ENCODE measurements at places on chromosomes 13 and 19.
A peak's percentile ranks its signal among the peaks of the same experiment; 100 is the strongest.

GRCh38 chr13:46637213-46637612 lies 84.2 kb downstream of the LRCH1 start:
- no peak for DNase-seq

DNA sequence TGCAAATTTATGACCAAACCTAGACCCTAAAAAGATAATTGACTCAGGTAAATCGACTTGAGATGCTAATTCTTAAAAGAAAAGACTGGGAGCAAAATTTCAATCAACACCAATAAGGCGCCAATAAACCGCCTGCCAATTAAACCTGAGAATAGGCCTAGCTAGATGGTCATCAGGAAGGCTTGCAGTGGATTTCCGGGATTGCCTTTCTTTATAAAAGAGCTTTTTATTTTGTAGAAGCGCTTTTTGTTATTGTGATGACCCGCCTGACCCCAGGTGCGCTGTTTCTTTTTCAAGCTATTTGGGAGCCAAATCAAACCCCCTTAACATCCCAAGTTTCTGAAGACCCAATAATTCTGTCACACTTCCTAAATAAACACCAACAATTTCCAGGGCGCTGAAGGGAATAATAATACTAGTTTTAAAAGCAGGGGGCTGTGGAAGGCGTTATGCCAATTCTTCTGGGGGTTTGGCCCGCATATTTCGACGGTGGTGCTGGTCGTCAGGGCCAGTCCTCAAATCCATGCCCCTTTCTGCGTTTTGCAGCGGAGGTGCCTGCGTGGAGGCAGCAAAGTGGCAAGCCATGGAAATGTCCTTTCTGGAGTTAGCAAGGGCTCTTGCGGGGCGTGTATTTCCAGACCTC lies 2.9 kb upstream of the ZIC5 start:
- no peak for DNase-seq

GRCh38 chr19:8821748-8822241 lies 10.3 kb downstream of the ZNF558 start:
- DNase-seq = no peak

GRCh38 chr13:106087201-106087600 lies 448.3 kb downstream of the EFNB2 start:
- DNase-seq = no peak

- DNase-seq = no peak
These were observed 15.8 kb downstream of the MRPS31 start for GRCh38 chr13:40755082-40755700.

DNA sequence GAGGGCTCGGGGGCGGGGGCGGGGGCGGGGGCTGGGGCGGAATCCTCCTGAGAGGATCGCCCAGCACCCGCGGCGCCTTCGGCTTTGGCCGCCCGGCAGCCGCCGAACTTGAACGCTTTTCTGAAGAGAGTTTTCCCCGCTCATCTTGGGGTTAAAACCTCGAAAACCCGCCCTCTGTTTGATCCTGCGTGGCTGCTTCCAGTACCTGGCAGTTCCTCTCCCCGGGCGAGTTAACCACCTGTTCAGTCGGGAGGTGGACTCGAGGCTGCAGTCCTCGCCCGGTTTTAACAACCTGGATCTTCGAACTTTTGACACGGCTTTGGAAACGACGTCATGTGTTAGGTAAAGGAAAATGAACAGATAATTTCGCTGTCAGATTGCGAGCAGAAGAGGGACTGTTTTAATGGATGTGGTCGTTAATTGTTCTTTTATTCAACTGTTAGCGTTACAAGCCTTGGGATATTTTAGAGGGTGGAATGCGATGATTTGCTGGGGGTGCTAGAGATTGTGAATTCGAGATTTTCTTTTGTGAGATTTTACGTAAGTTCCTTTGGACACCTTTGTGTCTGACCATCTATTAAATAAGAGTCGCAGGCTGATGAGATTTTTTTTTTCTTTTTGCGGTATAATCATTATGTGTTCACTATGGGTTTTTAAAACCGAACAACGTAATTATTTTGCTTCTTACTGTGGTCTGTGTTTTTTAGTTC lies 1.0 kb downstream of the FNDC3A start:
- no peak for DNase-seq

- DNase-seq = no peak
These were observed 7.3 kb downstream of the SIRT6 start for GRCh38 chr19:4174895-4175668.

- no peak for DNase-seq
These were observed 523.0 kb upstream of the NBEA start for GRCh38 chr13:34419025-34419424.

- DNase-seq = no peak
These were observed 4.2 kb downstream of the LYL1 start for GRCh38 chr19:13098277-13099072.

DNA sequence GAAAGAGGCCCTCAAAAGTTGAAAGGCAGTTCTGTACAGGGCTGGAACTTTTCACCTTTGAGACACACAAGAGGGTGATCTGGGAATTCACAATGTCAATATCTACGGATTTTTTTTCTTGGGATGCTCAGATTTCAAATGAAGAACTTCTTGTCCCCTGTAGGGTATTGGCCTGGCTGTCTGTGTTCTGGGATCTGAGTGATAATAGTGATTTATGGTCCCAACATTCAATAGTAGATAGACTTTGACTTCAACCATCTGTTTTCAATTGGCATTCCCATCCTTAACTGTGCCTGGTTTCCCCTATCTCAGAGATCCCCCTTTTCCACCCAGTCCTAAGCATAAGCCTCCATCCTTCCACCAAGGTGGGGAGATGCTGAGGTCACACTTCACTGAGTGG lies 274.1 kb downstream of the COG6 start:
- no peak for DNase-seq

- DNase-seq = no peak
These were observed 4.9 kb upstream of the PRR19 start for GRCh38 chr19:42297039-42297438.

DNA sequence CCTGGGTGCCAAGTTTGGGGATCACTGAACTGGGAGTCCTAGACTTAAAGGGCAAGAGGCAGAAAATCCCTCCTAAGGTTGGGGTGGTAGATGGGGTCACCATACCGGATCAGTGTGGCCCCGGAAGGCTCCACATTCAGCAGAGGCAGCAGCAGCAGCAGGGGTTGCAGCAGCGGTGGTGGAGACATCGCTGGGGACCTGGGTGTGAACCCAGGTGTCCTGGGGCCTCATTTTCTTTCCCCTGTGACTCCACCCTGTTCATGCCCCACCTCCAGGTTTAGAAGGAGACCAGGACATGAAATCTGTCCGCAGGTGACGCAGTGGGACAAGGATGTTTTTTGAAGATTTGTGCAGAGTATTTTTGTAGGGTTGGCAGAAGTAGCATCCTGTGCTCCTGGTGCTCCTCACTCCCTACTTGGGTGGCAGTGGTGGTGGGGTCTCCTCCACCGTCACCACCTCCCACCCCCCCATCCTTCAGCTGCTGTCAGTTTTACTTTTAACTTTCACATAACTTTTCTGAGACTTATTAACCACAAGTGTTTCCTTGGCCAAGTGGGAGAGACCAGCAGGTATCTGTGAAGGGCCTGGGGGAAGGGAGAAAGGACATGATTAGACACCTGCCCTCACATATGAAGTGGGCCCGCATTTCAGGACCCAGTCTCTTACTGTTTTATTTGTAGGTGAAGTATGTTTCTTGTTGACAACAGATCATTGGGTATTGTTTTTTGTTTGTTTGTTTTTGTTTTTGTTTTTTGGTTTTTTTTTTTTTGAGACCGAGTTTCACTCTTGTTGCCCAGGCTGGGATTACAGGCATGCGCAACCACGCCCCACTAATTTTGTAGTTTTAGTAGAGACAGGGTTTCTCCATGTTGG lies at the start of gene NAPSA:
NAPSA (minus strand) TSS at position 206 of the 873 bp plus-strand sequence; CDS start at position 188, 18 bp downstream.
- DNase-seq = no peak

DNA sequence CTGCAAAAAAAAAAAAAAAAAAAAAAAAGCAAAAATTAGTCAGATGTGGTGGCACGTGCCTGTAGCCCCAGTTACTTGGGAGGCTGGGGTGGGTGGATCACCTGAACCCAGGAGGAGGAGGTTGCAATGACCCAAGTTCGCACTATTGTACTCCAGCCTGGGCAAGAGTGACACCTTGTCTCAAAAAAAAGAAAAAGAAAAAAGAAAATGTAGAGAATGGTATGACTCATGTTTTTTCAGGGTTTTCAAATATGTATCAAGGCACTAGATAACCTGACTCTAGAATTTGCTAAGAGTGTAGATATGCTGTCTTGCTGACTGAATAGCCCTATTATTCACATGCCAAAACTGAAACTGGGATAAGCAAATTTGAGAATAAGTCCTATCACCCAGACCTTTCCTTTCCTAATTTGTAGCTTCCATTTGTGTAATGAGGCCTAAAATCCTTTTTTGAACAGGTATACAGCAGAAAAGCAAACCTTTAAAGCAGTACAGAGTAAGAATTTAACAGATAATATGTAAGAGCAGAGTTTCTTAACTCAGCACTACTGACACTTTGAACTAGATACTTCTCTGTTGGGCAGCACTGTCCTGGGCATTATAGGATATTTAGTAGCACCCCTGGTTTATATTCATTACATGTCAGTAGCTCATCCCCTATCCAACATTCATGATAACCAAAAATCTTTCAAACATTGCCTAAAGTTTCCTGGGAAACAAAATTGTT lies 108.6 kb downstream of the ELF1 start:
- DNase-seq = no peak

GRCh38 chr19:18683109-18683957 lies at the start of gene CRTC1:
TSS of gene CRTC1 (plus strand) at chr19:18683680. CDS start at chr19:18683703, 23 bp downstream.
- peak; percentile 69 for DNase-seq

DNA sequence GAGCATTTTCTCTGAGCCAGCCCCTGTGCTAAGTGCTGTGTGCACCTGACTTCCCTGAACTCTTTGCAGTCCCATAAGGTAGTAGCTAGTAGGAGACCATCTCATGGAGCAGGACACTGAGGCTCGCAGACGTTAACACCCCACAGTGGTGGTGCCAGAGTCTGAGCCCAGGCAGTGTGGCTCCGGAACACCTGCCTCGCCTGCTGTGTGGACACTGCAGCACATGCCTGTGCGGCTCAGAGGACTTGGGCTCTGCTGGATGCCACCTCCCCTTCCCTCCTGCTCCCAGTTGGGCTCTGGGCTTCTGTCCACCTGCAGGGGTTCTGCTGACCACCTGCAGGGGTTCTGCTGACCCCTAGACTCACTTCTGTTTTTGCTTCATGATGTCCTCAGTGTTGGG lies 27.0 kb upstream of the SIGLEC11 start:
- no peak for DNase-seq

DNA sequence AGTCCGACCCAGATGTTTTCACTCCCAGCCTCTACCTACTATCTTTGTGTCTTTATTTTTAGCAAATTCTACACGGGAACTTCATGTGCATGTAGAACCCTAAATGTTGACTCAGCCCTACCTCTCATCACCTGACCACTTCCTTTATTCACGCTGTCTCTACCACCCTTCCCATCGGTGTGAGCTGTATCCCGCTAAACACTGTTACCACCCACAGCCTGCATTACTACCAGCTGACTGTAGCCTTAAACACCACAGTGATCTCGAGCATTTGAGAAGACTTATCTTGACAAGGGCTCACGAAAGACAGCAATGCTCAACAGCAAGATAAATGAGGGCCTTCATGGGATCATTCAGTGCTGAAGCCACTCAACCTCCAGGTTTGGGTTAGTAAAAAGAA lies 15.1 kb downstream of the NCR1 start:
- DNase-seq = no peak

- DNase-seq = no peak
These were observed 38.8 kb downstream of the VSTM2B start for GRCh38 chr19:29564574-29565005.

GRCh38 chr19:14580623-14581237 lies 2.2 kb upstream of the CLEC17A start:
- no peak for DNase-seq

- no peak for DNase-seq
These were observed 210.1 kb downstream of the TBC1D4 start for GRCh38 chr13:75271846-75272245.

DNA sequence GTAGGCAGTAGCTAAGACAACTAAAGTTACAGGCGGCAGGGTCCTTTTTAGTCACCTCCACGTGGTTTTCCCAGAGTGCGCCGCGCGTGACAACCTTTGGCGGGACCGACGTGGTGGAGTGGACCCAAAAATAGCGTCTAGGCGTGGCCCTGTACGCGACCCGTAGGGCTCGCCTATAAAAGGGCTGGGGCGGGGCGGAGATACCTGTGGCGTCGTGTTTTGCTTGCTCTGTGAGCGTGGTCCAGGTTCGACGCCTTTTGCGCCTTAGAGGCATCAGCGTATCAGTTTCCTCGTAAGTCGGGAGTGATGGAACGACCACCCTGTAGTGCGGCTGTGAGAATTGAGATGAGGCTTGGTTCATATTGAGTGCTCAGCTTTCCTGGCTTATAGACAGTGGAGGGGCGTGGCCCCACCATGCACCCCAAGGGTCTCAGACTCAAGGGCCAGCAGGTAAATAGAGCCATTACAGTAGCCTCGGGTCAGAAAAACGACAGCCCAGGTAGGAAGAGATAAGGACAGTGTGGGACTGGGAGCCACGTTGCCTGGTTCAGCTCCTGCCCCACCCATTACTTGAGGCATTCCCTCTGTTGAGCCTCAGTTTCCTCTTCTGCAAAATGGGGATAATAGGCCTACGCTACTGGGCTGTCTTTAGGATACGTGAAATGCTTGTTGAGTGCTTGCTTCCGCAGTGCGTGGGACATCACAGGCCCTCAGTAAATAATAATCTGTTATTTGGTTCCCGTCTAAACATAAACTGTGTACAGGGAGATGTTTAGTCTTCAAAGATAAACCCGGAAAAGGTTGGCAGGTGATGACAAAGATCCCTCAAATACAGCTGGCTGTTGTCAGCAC lies 693 bp upstream of the TMED1 start:
- DNase-seq = no peak

- no peak for DNase-seq
These were observed 3.6 kb downstream of the ACTN4 start for GRCh38 chr19:38650911-38651584.

Measured in midbrain (tissue), 1 donor.